ENCODE measurements at places on chromosomes 12 and 14. TPM values are rescaled to one million over a fixed set of nuclear protein-coding genes. Genes with fewer than 3 reads are reported as not detected.

MCRS1 gene
- total RNA-seq = 37.3 TPM

RD3L gene
- not detected for total RNA-seq

GABARAPL1 gene
- 77.0 TPM for total RNA-seq

NXPH4 gene
- total RNA-seq = 0.24 TPM

WSCD2 gene
- total RNA-seq = 17.8 TPM

FAM181A gene
- total RNA-seq = not detected

FAR2 gene
- total RNA-seq = 10.3 TPM
